Hippocampal formation (tissue), 2 donors: ENCODE measurements at places on chromosomes 5 and 9.
A peak's percentile ranks its signal among the peaks of the same experiment; 100 is the strongest.

DNA sequence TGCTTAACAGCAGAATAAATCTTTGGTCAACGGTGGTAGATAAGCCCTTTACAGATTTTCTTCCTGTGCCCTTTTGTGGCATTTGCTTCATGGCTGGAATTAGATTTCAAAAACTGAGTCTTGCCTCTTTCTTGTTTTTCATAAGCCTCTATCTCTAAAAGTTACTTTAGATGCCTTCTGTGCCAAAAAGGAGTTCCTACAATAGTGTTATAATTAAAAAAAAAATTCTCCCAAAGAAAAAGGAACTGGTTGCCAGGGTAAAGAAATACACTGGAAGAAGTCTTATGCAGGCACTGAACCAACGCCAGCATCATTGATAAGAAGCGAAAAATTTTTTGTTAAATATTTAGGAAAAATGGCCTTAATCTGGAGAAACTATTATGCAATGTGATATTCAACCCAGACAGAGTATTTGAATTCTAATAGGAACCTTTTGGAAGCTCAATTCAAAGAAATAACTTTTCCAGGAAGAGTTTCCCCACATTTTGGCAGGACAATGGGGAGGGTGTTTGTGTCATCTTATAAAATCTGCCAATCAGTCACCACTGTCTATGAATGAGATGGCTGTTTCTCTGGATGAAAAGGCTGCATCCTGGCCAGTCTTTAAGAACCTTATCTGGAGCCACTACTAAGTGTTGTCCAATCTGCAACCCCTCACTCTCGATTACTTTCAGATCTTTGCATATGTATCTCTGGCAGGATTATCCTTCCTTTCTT is 608.1 kb downstream of the PDE4D start:
- DNase-seq: no peak

DNA sequence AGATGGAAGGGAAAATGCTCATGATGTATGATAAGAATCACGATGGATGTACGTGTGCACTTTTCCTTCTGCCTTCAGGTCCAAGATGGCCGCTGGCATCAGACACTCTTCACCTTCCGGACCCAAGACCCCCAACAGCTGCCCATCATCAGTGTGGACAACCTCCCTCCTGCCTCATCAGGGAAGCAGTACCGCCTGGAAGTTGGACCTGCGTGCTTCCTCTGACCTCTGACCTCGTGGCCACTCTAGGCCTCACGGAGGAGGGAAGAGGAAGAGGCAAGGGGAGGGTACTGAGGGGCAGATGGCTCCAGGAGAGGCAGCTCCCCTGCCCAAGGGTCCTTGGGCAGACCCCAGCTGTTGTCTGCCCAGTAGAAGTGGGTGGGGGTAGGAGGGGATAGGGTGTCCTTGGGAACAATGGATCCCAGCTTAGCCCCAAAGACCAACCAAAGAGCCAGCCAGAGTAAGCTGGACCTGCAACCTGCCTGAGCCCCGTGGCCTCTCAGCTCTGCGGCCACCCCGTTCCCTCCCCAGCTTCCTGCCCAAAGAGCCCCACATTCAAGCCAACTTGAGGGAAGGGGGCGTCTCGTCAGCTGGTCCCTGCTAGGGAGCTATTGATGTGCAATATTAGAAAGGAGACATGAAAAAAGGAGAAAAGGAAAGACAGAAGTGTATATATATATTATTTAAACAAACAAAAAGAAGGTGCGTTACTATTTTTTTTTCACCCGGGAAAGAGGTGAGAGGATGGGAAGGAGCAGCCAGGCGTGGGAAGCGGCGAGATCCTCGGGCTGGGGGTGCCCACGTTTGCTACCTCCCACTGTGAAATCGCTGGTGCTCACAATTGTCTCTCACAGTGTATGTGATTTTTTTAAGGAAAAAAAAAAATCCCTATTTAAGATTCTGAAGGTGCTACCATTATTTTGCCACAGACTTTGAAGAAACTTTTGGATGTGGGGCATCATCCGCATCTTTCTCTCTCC is 12.1 kb upstream of the ORM1 start:
- no peak for DNase-seq

DNA sequence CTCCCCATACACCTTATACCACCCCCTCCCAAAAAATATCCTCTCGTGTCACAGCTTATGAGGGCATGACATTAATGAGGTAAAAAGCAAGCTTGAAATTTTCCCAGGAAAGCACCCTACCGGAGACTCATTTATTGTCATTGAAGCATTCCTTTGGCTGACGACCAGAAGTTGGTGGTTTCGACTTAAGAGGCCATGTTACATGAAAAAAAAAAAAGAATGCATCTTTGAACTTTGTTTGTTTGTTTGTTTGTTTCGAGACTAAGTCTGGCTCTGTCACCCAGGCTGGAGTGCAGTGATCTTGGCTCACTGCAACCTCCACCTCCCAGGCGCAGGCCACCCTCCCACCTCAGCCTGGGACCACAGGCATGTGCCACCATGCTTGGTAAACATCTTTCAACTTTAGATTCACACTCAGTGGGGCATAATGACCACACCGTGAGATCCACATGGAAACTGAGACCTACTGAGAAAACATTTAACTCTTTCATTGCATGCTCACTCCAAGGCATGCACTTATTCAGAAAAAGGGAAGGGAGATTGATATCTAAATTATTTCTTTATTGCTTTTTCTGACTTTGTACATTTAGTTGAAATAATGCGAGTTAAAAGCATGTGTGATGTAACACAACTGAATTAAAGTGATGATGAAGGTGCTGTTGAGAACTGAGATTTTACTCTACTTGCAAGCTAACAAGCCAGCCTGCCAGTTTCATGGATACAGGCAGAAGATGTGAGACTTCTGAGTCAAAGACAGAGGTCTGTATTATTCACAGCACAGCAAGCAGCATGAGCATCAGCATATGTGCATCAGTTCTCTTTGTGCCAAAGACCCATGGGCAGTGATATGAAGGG is 5.1 kb upstream of the RAB14 start:
- no peak for DNase-seq

DNA sequence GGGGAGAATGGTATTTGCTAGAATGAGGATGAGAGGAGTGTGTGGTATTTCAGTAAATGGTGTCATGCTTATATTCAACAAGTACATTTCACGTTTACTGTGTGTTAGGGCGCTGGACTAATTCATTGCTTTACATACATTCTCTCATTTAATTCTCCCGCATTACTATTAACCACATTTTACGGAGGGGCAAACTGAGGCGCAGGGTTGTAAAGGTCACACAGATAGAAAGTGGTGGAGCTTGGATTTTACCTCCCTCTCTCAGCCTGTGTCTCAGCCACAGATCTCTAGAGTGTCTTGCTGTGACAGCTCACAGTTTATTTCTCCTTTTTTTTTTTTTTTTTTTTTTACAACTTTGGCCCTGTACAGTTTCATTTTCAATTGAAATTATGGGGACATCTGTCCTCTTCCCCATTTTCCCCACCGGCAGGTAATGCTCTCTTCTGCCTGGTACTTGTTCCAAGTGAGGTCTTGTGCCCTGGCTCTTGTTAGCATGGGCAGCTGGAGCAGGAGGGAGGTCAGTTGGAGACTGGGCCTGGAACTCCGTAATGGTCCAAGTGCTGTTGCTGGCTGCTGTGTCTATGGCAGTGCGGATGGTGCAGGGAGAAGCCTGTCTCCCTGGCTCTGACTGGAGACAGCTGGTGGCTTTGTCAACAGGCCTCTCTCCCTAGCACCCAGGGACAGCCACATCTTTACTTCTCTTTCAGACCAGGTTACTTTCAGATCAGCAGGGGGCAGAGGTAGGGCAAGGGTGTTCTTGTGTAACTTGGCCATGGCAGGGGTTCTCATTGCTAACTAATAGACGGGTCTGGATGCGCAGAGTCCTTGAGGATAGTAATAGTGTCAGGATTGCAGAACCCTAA is 20.5 kb upstream of the NDST1 start:
- peak; percentile 42 for DNase-seq

- DNase-seq: no peak
These were observed 205.7 kb downstream of the NTRK2 start for GRCh38 chr9:84875193-84875592.

- DNase-seq: no peak
These were observed 36.2 kb upstream of the IFNK start for GRCh38 chr9:27487927-27488326.

DNA sequence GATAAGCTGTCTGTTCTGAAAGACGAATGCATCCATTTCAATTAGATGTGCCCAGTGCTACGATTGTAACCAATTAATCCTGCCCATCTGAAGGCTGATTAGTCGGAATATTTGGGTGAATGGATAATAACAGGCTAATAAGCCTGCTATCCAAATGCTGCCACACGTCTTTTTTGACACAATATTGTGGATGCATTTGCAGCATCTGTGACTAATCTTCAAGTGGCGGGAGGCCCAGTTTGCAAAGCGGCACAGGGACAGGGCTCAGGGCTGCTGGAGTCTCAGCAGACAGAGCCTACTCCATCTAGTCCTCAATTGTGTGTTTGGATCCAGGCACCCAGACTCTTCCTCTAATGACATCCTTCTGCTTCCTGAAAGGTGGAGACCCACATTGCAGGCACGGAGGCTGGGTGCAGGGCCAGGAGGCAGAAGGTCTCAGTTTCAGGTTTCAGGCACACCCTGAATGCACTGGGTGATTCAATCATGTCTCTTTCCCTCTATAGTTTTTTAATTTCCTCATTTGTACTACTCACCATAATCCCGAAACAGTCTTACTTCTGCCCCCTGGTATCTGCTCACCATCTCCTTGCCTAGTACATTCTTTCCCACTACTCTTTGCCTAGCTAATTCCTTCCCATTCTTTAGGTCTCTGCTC is 169.6 kb downstream of the ASTN2 start:
- no peak for DNase-seq

- DNase-seq: no peak
These were observed 176.5 kb downstream of the PDE4D start for GRCh38 chr5:59716966-59717500.

DNA sequence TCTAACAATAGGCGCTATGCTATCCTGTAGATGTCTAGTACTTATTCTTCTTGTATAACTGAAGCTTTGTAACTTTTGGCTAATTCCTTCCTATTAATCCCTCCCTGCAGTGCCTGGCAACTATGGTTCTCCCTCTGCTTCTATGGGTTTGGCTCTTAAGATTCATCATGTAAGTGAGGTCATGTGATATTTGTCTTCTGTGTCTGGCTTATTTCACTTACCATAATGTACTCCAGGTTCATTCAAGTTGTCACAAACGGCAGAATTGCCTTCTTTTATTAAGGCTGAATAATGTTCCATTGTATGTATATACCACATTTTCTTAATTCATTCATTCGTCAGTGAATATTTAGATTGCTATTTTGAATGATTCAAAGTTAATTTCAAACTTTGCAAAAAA is 149.9 kb upstream of the GAS1 start:
- DNase-seq: no peak

- DNase-seq: peak; percentile 36
These were observed at the start of gene GLDC for GRCh38 chr9:6645355-6646292. TSS of gene GLDC (minus strand) at chr9:6645729. CDS start at chr9:6645499, 230 bp downstream.

DNA sequence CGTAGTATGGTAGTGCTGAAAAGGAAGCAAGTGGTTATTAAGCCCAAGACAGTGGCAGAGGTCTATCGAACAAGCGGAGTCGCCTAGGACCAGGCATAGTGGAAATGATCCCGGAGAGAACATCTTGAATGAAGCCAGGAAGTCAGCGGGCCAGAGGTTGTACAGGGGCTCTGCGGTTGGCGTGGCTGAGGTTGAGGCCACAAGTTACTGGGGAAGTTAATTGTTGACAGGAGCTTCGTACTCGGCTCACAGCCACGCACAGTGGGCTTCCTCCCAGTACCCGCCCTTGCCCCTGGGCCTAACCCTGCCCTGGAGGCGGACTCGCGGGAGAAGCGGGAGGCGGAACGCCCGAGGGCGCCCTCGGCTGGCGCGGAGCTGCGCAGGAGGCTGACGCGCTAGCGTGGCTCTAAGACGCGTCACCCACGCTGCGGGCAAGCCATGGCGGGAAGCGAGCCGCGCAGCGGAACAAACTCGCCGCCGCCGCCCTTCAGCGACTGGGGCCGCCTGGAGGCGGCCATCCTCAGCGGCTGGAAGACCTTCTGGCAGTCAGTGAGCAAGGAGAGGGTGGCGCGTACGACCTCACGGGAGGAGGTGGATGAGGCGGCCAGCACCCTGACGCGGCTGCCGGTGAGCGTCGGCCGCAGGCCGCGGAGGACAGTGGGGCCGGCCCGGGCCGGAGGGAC is at the start of gene FBXO4:
TSS of gene FBXO4 (plus strand) at position 410 of the 683 bp plus-strand sequence. CDS start at position 439, 29 bp downstream.
- DNase-seq: peak; percentile 79

DNA sequence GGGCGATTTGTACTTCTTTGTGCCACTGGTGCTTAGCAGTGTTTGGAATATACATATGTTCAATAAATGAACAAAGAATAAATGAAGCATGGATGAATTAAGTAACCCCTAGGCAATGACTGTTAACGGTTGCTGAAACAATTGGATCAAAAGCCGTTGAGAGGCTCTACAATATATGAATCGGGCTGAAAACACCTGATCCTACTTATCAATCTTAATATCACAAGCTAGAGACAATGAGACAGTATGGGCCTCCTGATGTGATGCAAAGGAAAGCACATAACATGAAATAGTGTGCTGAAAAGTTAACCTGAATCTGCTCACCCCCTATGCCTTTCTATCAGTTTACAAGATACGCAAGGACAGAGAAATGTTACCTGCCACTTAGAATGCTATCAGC is 410.3 kb upstream of the RGMB start:
- no peak for DNase-seq

DNA sequence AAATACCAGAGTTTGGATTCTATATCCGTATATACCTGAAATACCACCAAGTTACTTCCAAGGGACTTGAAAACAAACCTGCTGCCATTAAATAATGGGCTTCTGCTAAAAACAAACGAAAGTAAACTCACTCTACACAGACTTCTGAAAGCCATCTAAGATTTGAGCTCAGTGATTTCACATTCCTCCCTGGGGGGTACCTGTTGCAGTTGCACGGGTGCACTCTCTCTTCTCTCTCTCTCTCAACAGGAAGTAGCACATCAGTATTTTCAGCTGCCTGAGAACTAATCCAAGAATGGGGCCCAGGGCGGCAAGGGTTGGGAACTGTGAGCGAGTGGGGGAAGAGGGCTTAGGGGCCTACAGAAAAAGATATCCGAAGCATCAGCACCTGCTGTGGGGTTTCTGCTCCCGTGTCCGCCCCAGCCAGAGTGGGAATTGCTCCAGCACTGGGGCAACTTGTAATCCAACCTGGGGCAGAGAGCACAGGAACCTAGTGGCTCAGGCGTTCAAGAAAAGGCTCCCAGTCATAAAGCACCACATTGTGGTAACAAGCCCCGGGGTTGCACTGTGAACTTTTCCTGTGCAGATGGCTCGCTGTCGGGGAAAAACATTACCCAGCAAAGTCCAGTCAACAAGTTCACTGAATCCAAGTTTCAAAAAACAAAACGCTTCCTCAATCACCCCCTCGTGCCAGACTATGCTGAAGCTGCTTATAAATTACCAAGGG is 99.8 kb downstream of the EFNA5 start:
- DNase-seq: no peak

DNA sequence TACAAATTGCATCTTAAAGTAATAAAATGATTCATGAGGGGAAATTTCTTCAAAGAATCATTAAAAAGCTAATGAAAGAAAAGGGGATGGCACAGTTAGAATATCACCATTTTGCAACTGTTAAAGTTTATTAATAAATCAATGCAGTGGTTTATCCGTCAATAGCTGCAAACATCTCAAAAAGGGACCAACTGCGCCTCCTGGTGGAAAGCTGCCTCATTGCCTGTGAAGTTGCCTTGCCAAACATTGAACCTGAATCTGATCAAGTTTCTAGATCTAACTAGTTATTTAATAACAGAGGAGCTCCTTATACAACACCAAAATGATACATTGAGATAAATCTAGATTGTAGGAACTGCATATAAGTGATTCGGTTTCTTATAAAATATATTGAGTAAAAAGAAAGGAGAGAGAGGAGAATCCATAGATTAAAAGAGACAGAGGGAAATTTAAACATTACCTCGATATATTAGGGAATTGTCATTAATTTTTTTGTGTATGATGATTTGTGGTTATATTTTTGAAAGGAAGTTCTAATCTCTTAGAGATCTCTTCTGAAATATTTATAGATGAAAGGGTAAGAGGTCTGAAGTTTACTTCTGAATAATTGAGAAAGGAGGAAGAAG is 6.9 kb upstream of the NDUFB6 start:
- DNase-seq: peak; percentile 21
